ENCODE measurements at places on chromosomes 7 and 10.
A peak's percentile ranks its signal among the peaks of the same experiment; 100 is the strongest.

- peak; percentile 47 for DNase-seq
Observed at GRCh38 chr7:102306916-102307677, 20.4 kb downstream of the SH2B2 start.

GRCh38 chr7:36690514-36691187, 33.6 kb downstream of the AOAH start:
- DNase-seq, result no peak

DNA sequence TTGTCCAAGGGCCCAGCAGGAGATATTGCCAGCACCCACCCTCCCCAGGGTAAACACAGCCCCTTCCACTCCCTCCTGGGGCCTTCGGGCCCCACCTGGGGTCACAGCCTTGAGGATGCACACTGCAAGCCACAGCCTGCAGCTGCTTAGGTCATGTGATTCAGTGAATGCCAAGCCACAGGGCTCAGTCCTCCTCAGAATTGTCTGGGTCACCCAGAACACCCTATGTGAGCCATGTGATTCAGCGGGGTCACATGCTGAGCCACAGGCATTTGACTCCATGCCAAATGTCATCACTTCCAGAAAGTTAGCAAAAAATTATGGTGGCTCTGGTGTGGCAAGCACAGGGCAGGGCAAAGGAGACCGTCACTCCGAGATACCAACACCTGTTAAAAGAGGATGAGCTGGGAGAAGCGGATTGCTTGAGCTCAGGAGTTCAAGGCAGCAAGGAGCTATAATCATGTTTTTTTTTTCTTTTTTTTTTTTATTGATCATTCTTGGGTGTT, 17.2 kb upstream of the PSAP start:
- DNase-seq, result no peak

GRCh38 chr10:38226385-38226784, 132.2 kb downstream of the ZNF37A start:
- DNase-seq, result no peak

DNA sequence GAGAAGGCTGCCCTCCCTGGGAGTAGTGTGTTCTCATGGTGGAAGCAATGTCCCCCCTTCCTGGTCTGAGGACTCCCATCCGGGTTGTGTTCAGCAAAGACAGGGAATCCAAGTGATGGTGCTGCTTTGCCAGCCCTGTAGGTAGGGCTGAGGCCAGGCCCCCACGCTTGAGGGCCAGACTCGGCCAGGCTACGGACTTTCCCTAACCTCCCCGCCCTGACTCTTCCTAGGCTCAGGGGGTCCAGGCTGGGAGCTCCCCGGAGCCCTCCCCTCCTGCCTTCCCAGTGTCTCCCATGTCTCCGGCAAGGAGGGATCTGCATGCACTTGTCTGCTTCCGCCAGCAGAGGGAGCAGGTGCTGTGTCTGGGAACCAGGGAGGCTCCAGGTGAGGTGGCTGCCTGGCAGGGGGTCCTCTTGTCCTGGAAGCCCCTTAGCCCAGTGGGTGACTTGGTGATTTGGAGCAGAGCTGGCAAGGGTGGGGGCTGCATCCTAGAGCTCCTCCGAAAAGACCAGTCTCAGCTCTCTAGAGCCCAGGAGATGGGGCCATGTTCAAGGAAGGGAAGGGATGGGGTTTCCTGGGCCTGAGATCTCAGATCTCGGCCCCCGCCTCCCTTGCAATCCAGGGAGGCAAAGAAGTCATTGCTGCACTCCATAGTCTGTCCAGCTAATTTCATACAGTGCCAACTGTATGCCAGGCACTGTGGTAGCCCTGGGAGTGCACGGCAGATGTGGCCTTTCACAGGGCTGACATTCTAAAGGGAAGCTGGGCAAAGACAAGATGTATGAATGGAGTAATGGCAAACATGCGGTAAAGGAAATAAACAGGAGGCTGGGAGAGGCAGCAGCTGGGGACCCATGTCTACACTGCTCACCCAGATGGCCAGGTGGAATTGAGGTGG, 20.3 kb upstream of the SFRP5 start:
- DNase-seq, result peak; percentile 80

GRCh38 chr10:58723186-58723585, 210.5 kb downstream of the BICC1 start:
- no peak for DNase-seq

DNA sequence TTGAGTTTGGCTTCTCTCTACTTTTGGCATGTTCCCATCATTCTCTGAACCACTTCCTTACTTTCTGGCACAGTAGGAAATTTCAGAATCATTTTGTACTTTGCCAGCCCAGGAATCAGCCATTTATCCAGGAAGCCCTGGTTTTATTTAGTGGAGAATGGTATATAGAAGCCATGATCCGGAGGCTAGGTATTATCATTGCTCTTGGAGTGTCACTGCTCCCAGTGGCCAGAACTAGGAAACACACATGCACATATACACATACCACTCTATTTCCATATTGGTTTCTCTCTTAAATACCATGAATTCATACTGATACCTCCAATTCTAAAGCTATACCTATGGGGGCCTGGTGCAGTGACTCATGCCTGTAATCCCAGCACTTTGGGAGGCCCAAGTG, 36.3 kb downstream of the SUFU start:
- DNase-seq, result peak; percentile 6

DNA sequence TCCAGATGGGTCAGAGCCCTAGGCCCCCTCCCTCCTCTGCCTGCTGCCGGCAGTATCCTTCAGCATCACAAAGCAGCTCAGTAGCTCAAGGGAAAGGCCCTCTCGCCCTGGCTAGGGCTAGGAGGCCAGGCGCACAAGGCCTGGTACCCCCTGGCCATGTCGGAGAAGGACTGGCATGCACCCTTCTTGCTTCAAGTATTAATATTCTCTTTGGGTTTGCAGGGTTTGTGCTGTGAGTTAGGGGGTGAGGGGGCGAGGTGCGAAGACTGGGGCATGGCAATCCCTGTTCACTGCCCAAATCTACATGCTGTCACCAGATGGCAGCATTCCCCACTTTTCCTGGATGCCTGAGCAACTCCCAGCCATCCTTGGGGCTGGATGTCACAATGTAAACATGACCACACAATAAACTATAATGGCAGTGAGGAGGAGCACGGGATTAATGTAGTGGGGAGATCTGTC, 105.2 kb downstream of the NEURL1 start:
- DNase-seq, result peak; percentile 26

DNA sequence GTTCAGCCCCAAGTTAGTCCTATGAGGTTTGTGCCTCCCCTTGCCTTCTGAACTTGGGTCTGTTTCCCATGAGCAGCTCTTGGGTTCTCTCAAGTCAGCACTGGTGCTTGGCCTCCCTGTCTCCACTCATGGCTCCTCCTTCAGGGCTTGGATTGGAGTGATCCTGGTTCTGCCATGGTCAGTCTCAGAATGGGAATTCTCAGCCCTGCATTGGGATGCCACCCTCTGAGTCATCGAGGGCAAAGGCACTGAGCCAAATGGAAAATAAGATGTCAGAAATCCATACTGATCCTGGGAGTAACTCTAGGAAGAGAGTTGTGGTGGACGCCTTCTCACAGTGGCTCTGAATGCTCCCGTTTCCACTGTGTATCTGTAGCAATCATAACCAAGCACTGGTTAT, 233.4 kb upstream of the HABP2 start:
- no peak for DNase-seq

GRCh38 chr10:118820326-118821116, 65.8 kb upstream of the CACUL1 start:
- DNase-seq, result no peak

DNA sequence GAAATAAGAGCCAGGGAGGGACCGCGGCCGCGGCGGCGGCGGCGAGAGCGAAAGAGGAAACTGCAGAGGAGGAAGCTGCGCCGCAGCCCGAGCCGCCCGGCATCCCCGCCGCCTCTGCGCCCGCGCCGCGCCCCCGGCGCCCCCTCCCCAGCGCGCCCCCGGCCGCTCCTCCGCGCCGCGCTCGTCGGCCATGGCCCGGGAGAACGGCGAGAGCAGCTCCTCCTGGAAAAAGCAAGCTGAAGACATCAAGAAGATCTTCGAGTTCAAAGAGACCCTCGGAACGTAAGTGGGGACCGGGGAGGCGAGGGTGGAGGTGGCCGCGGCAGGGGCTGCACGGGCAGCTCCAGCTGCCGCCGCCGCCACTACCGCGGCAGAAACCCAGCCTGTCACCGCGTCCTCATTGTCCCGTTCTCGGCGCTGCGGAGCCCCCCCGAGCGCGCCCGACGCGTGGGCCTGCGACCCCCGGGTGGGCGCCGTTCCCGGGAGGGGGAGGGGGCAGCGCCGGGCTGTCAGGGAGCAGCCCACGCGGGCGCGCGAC, 351 bp downstream of the CAMK1D start:
- no peak for DNase-seq

- no peak for DNase-seq
Observed at GRCh38 chr10:17238445-17239291, 10.6 kb downstream of the VIM start.

DNA sequence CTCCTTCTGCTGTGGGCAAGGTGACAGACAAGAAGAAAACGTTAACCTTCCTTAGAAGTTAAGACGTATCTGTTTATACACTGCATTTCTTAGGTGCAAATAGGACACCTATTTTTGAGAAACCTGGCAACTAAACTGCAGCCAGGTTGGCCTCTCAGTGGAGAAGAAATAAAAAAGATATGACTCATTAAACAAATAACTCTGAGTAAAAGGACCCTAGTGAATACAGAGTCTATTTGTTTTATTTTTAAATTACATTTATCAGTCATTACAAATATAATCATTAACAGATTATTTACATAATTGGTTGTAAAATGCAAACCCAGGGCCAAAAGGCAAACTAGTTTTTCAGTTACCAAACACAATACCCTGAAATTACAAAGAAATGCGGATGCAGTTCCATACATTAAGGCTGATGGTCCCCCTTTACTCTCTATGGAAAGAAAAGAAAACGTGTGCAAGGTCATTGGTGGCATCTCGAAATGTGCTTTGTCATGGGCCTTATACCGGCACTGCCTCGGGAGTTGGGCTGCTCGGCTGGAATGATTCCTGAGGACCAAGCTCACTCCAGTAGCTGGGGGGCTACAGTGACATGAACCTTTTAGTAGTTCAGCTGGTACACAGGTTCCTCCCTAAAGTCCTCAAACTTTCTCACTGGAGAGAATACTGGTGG, 38.4 kb downstream of the ADRB1 start:
- DNase-seq, result no peak

GRCh38 chr7:135729230-135729629, 1.2 kb upstream of the SLC13A4 start:
- no peak for DNase-seq
